ENCODE measurements at places on chromosomes 2 and 18.

DNA sequence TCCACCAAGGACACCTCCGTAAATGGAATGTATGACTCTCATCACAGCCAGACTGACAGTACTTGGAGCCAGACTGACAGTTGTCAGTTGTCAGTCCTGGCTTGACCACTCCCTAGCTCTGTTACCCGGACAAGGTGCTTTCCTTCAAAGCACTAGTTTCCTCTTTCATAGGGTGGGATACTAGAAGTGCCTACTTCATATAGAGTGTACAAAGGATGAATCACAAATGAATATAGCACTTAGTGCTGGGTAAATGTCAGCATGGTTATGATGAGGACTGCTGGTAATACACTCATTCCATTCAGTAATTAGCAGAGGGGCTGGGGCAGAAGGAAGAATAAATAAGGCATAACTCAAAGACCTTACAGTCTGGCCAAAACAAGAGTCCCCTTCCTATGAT is 91.4 kb downstream of the ARL4C start:
- DNase-seq: no peak

GRCh38 chr2:3595985-3596384 is 1.1 kb downstream of the COLEC11 start:
- DNase-seq: no peak

GRCh38 chr2:107182981-107183380 is 297.0 kb upstream of the ST6GAL2 start:
- DNase-seq: no peak

GRCh38 chr18:36850527-36851201 is 21.7 kb downstream of the KIAA1328 start:
- DNase-seq: no peak

- DNase-seq: no peak
These were observed 1090.8 kb downstream of the BCL11A start for GRCh38 chr2:59462422-59463197.

DNA sequence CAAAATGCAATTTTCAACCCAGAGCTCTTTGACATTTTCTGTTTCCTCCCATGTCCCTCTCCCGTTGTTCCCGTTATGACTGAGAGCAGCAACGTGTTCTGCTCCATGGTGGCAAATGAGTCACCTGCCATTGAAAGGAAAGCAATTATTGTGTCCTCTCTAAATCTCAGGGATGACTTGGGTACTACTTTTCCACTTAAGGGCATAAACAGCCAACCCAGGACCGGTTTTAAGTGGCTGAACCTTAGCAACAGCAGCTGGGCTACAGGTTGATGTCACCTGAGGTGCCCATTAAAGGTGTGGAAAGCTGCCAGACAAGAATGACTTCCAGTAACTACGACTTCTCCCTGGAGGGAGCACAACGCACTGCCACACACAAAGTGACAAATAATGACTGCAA is 236.8 kb downstream of the NCKAP5 start:
- no peak for DNase-seq

DNA sequence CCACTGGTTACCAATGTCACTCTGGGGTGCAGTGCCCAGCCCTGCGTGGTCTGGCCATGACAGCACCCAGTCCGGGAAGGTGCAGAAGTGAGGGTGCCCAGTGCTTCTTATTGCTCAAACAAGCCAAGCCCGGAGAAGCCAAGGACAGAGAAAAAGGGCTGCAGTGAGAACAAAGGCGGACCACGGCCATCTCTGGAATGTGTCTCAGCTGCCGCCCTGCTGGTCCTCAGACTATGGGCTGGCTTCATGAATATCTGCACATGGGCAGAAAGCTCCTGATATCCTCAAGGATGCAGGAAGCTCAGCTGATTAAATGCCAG is 28.7 kb downstream of the COPS9 start:
- DNase-seq: no peak

DNA sequence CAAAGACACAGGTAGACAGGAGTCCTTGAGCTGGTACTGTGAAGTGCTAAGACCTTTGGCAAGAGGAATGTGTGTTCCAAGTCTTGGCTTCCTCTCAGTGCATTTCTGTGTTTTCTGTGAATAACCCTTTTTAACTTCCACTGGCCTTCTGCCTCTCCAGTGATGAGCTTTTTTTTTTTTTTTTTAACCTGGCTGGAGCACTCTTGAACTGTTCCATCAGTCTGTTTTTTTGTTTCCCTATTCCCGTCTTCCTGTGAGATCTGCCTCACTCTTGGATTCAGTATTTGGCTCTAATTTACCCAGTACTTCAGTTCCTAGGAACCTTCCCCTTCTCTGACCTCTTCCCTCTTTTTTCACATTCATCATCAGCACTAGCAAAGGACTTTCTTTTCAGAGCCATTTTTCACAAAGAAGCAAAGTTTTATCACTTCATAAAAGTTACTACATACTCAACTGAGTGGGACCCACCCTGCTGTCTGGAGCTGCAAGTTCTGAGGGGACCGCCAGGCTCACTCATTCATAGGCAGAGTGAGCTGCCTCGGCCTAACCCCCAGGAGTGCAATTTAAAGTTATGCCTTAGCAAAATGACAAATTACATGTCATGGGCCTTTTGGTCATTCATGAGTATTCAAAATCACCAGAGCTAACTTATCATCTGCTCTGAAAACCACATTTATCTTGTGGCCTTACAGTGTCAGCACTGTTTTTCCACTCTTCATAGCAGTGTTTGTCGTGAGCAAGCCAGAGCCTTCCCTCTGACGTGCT is 126.9 kb upstream of the DAPL1 start:
- no peak for DNase-seq

DNA sequence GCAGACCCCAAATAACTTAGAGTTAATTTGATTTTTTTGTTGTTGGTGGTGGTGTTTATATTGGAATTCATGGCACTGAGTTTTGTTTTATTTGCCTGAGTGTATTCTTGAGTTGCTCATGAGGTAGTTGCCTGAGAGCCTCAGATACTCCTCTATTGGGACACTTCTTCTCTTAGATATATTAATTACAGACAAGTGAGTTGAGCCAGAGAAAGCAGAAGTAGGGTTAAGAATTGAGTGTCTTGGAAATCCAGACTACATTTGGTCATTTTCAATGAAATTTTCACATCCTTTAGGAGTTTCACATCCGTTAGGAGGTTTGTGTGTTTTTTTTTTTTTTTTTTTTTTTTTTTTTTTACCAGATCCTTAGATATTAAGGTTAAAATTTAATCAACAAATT is 29.0 kb downstream of the FMNL2 start:
- no peak for DNase-seq

- no peak for DNase-seq
These were observed 119.7 kb downstream of the TACR1 start for GRCh38 chr2:75079575-75079974.

- DNase-seq: no peak
These were observed 487.5 kb downstream of the SUCLG1 start for GRCh38 chr2:83971547-83971946.

DNA sequence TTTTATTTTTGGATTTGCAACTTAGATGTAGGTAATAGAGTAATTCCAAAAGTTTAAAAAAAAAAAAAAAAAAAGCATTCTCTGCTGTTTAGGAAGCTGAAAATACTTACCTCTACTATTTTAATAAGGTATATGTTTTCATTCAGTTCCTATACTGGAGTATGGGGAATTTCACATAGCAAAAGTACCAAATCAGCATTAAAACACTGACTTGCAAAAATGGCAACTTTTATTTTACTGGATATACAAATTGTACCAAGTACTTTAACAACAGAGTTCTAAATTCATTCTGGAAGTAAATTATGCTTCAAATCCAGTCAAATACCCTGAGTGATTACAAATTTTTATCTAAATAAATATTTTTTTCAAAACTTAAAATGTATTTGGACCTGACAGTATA is 76.7 kb downstream of the TCF4 start:
- no peak for DNase-seq

- peak; percentile 19 for DNase-seq
These were observed 93.7 kb upstream of the RAB6C start for GRCh38 chr2:129885735-129886134.

DNA sequence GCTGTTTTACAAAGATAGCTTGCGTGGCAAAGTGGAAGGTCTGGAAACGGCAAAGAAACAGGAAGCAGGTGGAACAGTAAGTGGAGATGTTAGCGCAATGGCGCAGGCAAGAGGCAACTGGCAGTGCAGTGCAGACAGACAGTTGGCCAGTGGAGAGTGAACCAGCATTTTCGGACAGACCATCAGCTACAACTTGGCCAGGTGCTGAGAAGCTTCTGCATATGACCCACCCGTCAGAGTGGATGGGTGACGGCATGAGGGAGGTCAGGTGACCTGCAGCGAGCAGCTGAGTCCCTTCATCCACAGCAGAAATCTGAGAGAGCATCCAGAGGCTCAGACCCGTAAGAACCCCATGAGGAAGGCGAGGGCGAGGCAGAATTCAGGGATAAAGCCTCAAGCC is 33.8 kb downstream of the NPC1 start:
- DNase-seq: no peak

DNA sequence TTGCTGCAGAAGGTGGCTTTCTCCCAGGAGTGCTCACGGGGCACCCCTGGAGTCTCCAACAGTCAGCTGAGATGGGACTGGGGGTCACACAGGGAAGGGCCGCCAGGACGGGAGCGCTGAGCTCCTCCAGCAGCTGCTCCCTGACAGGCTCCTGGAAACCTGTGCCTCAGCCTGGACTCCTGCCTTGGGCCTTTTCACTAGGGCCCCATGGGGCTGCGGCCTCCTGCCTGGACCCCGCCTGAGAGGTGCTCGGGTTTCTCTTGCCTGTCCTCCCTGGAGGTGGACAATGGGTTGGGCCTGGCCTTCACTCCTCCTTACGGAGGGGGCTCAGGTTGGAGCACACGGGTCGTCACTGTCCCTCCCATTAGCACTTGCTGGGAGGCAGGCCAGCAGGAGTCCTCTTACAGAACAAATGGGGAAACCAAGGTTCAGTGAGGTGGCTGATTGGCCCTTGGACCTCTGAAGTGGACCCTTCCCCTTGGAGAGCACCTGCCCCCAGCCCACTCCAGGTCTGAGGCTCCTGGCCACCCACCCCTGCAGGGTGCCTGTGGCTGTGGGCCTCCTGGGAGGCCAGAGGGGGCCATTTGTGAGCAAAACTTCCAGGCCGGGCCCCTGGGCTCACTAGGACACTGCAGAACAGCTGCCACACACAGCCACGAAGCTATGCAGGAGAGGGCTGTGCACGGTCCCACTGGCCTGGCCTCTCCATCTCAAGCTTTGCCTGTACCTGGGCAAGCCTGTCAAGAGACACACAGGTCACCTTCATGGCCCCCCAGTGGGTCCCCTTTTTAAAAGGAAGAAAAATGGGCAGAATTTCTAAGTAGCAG is 57.1 kb upstream of the ODC1 start:
- DNase-seq: no peak

DNA sequence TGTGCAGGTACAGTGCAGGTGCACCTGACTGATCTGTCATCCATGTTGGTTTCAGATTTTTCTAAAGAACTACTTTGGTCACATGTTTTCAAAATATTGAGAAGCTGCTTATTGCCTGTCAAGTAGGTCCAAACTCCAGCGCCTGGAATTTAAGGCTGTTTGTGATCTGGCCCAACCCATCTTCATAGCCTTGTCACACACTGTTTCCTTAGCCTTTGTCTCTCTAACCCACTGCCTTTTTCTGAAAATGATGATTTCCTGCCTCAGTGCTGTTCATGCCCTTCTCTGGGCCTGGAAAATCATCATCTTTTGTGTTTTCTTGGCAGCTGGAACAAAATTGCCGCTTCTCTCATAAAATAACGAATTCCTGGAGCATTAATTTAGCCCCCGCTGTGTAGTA is 7.2 kb downstream of the LIMS1 start:
- DNase-seq: no peak

DNA sequence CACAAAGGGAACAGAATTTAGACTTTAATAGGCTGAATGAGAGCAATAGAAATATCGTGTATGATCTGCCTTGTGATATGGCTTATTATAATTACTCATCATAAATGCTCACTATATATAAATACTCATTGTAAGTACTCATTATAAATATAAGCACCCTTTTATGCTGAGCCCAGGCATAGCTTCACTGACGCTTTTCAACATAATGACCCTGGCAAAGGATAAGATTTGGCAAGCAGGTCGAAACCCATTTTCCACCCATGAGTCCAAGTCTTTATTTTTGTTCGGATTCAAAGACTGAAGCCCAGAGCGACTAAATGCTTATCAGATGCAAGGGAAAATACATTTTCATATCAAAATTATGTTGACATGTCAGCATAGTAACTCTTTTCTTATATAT is 500.4 kb downstream of the SLC4A3 start:
- no peak for DNase-seq

GRCh38 chr18:23189099-23189498 is 53.8 kb downstream of the CABLES1 start:
- DNase-seq: no peak

- DNase-seq: no peak
These were observed 40.8 kb downstream of the TMEM17 start for GRCh38 chr2:62465039-62465740.

GRCh38 chr2:86417961-86418360 is 23.2 kb upstream of the KDM3A start:
- no peak for DNase-seq

DNA sequence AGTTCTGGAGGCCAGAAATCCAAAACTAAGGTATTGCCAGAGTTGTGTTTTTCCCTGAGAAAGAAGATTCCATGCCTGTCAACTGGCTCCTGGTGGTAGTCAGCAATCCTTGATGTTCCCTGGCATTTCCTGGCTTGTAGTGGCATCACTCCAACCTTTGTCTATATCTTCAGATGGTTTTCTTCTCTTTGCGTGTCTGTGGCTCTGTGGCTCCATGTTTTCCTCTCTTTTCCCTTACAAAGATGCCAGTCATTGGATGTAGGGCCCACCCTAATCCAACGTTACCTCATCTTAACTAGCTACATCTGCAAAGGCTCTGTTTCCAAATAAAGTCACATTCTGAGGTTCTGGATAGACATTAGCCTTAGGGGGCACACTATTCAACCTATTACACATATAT is 41.8 kb downstream of the SLC14A1 start:
- DNase-seq: no peak

GRCh38 chr18:64260810-64261209 is 111.9 kb upstream of the LINC00305 start:
- DNase-seq: no peak

- no peak for DNase-seq
These were observed 314.8 kb downstream of the MBD2 start for GRCh38 chr18:53909668-53910067.

GRCh38 chr2:71591044-71591443 is 137.7 kb downstream of the DYSF start:
- DNase-seq: no peak

- DNase-seq: no peak
These were observed 35.8 kb upstream of the SCLY start for GRCh38 chr2:238024986-238025385.

GRCh38 chr18:59308938-59309260 is 9.6 kb downstream of the CPLX4 start:
- DNase-seq: no peak

DNA sequence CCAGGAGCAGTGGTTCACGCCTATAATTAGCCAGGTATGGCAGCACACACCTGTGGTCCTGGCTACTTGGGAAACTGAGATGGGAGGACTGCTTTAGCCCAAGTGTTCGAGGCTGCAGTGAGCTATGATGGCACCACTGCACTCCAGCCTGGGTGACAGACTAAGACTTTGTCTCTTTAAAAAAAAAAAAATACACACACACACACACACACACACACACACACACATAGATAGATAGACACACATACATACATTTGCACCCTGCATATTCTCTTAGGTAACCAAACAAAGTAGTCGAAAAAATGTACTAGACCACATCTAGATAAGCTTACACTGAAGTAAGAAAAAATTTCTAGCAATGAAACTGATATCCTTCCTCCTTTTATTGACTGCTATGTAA is 86.8 kb downstream of the OLA1 start:
- DNase-seq: no peak

GRCh38 chr18:38648179-38648578 is 1082.6 kb upstream of the CELF4 start:
- no peak for DNase-seq

- DNase-seq: no peak
These were observed 42.6 kb downstream of the PXDN start for GRCh38 chr2:1701556-1702185.
